Heart right ventricle (tissue), 16 donors: ENCODE measurements at places on chromosomes 3 and 15. TPM values are rescaled to one million over a fixed set of nuclear protein-coding genes. Genes with fewer than 3 reads are reported as not detected.

MITF gene
- 78.3 TPM for total RNA-seq

CD86 gene
- 1.3 TPM for total RNA-seq

CAMKV gene
- not detected for total RNA-seq

GASK1A gene
- 1.5 TPM for total RNA-seq

ACTR8 gene
- 48.4 TPM for total RNA-seq

CPLX3 gene
- 4.6 TPM for total RNA-seq

XYLB gene
- 0.53 TPM for total RNA-seq

POC1A gene
- 0.89 TPM for total RNA-seq

PEX11A gene
- 8.2 TPM for total RNA-seq

RASL12 gene
- total RNA-seq, result 18.3 TPM
